SHP77 treated with DMSO at 0.1 percent for 48 hours (cell line): ENCODE measurements at places on chromosomes 2 and 18.
A peak's percentile ranks its signal among the peaks of the same experiment; 100 is the strongest.

- no peak for DNase-seq
Measured at GRCh38 chr2:20401489-20401835, 45.4 kb upstream of the RHOB start.

GRCh38 chr2:196249860-196250259 is 78.5 kb upstream of the STK17B start:
- no peak for DNase-seq

- DNase-seq, result no peak
Measured at GRCh38 chr2:210445116-210445707, 31.3 kb downstream of the LANCL1 start.

GRCh38 chr2:189783451-189783926 is 650 bp downstream of the ORMDL1 start:
- no peak for DNase-seq

DNA sequence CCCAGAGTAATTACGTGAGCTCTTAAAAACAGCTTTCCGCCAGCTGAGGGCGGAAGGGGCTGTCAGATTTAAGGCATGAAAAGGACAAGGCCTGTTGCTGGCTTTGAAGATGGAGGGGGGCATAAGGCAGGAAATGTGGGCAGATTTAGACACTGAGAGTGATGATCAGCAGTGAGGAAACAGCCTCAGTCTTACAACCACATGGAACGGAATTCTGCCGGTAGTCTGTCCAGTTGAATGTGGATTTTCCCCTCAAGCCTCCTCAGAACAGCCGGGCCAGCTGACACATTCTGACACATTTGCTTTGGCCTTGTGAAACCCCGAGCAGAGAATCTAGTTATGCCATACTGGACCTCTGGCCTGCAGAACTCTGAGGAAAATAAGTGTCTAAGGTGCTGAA is 16.6 kb downstream of the POLE4 start:
- DNase-seq, result no peak

GRCh38 chr18:45084206-45084605 is 403.5 kb downstream of the SETBP1 start:
- DNase-seq, result no peak

- DNase-seq, result no peak
Measured at GRCh38 chr2:155690785-155691184, 641.7 kb downstream of the NR4A2 start.

DNA sequence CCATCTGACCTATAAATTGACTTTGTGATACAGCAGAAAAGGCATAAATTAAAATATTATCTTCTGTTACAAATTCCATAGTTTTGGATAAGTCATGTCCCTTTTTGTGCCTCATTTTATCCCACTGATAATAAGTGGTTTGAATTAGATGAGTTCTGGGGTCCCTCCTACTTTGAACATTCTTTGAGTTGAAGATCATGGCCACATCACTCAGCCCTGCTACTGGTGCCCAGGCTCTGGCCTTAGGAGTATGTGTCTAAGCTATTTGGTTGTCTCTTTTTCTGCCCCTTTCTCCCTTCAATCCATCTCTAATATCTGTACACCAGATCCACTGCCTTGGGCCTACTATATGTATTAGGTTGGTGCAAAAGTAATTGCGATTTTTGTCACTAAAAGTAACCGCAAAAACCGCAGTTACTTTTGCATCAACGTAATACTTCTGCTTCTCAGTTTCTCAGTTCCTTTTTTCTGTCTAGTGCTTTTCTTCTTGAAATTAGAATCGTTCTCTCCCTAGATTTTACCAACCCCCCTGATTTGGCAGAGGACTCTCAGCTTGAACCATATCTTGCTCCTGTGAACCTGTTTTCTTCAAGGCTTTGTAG is 362.5 kb upstream of the TNP1 start:
- DNase-seq, result no peak

- no peak for DNase-seq
Measured at GRCh38 chr18:32867330-32867729, 94.5 kb upstream of the KLHL14 start.

DNA sequence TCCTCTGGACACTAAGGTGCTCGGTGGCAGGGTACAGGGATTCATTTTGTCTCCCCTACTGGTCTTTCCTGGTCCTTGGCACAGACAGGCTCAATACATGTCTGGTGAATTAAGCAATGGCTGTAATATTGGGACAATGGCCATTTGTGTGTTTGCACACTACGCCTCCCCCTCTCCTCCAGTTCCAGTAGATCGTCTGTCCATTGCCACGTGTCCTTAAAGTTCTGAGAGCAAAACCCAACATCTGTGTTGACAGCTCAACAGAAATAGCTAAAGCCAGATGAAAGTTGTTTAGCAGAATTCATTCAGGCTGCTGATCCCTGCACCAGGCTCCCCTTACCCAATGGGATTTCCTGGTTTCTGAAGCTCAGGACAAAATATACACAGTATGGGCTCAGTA is 9.0 kb upstream of the FABP1 start:
- DNase-seq, result no peak

- peak; percentile 30 for DNase-seq
Measured at GRCh38 chr18:8221452-8221851, 387.8 kb upstream of the RAB12 start.

DNA sequence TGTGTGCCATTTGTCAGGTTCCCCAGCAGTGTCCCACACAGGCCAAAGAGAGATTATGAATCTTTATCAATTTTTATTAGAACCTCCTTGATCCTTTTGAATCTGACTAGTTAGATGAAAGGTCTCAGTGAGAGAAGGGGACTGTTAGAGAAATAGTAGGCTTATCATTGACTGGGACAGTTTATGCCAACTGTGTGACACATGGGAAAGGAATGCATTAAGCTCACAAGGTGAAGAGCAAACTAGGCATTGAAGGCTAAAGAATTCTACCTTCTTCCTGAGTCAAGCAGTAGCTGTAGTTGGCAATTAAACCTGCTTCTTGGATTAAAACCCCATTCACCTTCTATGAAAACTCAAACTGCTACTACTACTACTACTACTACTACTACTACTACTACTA is 389.6 kb upstream of the CDH19 start:
- DNase-seq, result no peak

- no peak for DNase-seq
Measured at GRCh38 chr2:223944166-223944702, 901 bp downstream of the WDFY1 start.

GRCh38 chr2:234324116-234324515 is 172.8 kb downstream of the ARL4C start:
- no peak for DNase-seq

GRCh38 chr2:235493775-235494715 is at the start of gene AGAP1:
Gene AGAP1 (plus strand): TSS chr2:235494043.
- peak; percentile 41 for DNase-seq

- DNase-seq, result no peak
Measured at GRCh38 chr2:212832211-212833195, 293.9 kb upstream of the ERBB4 start.
